ENCODE measurements at places on chromosomes 6 and 20.

- DNase-seq, result no peak
These were observed 27.4 kb upstream of the NOP56 start for GRCh38 chr20:2625062-2625461.

GRCh38 chr6:43770372-43771209 is 580 bp downstream of the VEGFA start:
- no peak for DNase-seq

DNA sequence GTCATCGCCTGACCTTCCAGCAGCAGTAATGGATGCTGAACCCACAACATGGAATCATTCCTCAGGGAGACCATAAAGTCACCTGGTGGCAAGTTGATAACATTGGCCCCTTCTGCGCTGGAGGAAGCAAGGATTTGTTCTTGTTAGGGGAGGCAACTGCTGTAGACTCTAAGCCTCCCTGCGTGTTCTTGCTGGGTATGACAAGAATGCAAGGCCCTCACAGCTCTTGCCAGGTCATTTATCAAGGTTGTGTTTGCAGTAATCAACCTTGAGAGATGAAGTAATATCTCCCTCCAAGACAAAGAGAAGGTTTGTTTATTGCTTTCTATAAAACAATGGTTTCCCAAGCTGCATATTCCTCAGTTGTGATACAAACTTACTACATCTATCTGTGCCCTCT is 80.9 kb downstream of the PERP start:
- DNase-seq, result no peak

DNA sequence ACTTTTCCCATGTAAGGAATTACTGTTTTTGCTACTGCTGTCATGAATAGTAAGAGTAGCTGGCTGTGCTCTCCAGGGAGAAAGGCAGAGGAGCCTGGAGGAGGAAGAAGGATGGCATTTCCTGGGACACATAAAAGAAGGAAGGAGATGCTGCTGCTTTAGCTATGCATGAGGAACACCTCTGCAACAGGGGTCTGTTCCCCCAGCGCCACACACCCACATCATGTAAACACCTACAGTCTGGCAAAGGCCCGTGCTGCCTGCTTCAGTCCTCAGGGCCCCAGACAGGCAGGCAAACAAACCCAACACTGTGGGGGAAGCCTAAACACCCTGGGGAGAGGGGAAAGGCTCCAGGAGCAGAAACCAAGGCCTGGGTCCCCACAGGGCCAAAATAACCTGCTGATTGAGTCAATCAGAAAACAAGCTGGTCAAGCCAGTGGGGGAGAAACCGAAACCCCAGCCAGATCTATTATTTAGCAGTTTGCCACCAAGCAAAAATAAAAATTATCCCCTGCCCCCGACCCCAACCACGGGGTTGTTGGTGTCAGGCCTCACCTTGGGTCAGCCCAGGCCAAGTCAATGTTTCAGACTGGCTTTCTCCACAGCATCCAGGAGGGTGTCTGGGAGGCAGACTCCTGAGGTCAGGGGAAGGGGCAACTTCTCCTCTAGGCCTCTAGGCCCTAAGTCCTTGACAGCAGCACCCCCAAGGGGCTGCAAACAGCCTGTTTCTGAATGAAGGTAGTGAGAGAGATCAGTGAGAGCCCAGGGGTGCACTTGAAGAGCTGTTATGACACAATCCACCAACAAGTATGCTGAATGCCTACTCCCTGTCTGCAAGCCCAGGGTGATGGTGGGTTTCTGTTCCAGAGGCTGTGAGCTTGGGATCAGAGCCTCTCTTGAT is 34.6 kb upstream of the SCUBE3 start:
- no peak for DNase-seq

GRCh38 chr6:90976341-90976740 is 389.5 kb upstream of the MAP3K7 start:
- DNase-seq, result no peak

GRCh38 chr6:5053038-5053437 is 32.1 kb upstream of the PPP1R3G start:
- no peak for DNase-seq

- no peak for DNase-seq
These were observed 263.9 kb downstream of the DLL1 start for GRCh38 chr6:170026751-170027646.

DNA sequence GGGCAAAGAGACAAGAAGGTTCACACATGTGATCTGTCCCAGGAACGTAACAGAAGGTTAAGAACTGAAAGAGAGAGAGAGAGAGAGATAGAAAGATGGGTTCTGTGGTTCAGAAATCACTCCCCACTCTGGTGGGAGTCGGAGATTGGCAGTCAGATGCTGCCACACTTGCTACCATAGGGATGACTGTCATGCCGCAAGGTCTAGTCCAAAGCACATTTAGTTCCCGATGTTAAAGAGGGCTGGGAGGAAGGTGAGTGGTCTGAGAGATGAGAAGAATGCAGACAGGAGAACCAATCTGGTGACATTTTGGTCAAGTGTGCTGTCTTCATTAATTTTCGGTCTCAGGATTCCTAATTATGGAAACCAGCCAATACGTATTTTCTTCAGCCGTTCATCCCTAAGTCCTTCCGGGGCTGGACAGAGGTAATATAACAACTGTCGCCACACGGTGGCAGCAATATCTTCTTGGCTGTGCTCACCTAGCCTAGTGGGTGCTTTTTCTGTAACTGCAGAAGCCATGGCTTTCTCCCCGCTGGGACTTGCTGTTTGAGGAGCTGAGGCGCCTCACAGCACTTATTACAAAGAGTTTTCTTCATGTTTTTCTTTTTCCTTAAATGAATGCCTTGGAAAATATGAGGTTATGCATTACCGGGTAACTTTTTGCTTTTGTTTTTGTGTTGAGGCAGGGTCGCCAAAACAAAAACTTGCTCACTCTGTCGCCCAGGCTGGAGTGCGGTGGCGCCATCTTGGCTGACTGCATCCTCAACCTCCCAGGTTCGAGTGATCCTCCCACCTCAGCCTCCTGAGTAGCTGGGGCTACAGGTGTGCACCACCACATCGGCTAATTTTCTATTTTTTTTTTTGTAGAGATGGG is 46.0 kb downstream of the SLC35D3 start:
- DNase-seq, result peak; percentile 65

GRCh38 chr6:109874621-109875020 is 103.5 kb upstream of the GPR6 start:
- DNase-seq, result no peak

DNA sequence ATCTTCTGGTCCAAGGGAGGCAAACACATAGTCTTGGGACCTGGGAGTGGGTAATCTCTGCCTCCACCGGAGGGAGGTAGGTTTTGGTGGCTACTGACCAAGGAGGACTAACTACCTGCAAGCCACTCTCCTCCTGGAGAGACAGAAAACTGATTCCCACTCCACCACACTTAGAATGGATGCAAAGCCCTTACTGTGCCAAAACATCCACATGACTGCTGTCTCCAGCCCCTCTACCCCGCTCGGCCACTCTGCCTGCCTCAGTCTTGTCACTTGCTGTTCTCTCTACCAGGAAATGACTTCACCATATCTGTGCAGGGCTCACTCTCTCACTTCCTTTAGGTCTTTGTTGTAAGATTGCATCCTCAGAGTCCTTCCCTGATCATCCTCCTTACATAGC is 129.5 kb upstream of the ARG1 start:
- DNase-seq, result peak; percentile 32

DNA sequence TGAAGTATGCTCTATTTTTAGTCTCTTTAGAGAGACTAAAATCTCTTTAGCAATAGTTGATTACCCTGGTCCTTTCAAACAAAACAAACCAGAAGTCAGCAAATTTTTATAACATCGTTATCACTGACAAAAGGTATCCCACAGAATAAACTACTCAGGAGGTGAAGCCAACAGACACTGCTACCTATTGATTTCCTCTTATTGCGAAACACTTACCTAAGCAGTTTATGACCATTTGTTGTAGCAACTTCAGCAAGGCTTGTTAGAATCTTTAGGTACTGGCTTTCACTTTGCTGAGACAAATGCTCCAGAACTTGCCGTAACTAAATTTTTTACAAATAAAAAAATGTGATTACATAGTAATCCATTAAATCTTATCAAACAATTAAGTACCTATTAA is 64.4 kb downstream of the HACE1 start:
- DNase-seq, result no peak

DNA sequence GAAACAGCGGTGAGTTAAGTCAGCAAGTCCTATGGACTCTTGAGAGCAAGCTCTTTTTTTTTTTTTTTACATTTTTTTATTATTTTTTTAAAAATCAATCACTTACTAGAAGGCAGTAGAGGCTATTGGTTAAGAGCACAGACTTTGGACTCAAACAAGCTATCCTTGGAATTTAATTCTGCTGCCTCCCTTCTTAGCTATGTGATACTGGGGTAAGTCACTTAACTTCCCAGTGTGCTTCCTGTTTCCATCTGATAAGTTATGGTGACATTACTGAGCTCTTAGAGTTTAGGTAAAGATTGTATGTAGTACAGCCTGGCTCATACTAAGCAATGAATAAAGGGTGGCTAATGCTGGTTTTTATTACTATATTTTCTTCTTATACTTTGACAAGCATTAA is 770.5 kb upstream of the FLRT3 start:
- DNase-seq, result no peak

GRCh38 chr6:147560670-147561069 is 52.2 kb downstream of the SAMD5 start:
- DNase-seq, result no peak

GRCh38 chr20:44180814-44181213 is 6.2 kb downstream of the JPH2 start:
- no peak for DNase-seq

- DNase-seq, result no peak
These were observed 80.5 kb upstream of the SGK1 start for GRCh38 chr6:134398453-134398852.

GRCh38 chr6:161772176-161772575 is 498.3 kb upstream of the AGPAT4 start:
- DNase-seq, result no peak

- DNase-seq, result no peak
These were observed 1.5 kb upstream of the NINL start for GRCh38 chr20:25586877-25587276.

- no peak for DNase-seq
These were observed 66.5 kb downstream of the LRFN2 start for GRCh38 chr6:40520678-40521077.

GRCh38 chr6:52053038-52053695 is 34.2 kb downstream of the PKHD1 start:
- DNase-seq, result no peak

DNA sequence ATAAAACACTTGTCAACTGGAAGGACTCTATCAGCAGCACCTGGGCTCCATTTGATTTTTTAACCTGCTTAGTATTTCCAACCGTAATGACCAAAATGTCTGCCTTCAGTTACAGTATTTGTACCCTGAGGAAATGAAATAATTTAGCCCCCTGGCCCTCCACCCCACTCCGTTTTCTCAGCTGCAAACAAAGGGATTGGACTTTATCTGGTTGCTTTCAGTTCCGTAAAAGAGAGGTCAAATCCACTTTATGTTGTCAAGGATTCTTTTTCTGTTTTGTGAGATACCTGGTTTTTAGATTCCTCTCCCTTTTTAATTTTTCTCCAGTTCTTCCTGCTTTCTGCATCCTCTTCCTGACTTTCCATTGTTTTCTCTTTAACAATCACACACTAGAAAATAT is 64.4 kb upstream of the BMP2 start:
- DNase-seq, result no peak

DNA sequence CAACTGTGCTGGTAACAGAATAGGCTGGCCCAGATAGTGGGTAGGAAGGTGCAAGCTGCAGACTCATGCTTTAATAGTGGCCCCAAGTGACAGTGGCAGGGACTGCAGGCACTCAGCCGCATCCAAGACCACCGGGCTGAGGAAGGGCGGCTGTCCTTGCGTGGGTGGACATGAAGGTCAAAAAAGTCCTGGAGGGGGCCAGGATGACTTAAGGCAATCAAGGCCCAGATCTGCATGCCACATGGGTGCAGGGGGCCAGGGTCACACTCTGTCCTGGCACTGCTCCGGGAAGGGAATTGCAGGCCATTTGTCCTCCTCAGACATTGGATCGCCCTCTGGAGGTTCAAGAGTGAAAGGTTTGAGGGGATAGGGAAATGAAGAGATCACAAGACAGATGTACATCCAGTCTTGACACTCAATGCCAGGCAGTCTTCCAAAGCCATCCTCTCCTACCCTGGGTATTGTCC is 10.4 kb upstream of the VNN2 start:
- no peak for DNase-seq

- DNase-seq, result no peak
These were observed 80.9 kb upstream of the PHACTR2 start for GRCh38 chr6:143596866-143597265.

DNA sequence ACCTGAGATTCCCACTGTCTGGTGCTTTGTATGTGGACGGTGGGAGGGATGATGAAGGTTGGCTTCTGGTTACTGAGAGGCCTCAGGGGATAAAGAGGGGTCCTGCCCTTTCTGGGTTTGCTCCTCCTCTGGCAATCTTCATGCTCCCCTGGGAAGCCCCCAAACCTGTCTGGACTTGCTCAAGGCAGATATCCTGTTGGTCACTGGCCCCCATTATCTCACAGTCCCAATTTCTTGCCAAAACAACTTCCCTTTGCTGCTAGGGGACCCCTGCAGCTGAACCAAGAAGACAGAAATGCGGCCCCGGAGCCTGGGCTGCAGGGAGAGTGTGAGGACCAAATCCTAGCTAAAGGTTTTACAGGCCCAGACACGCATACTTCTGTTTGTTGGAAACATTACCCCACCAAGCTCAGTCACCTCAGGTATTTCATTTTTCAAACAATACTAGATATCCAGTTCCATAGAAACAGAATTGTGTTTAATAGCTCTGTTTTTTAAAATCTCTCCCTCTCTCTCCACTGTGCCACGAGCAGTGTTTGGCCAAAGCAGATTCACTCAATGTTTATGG is 63.4 kb upstream of the MRPS10 start:
- DNase-seq, result no peak

DNA sequence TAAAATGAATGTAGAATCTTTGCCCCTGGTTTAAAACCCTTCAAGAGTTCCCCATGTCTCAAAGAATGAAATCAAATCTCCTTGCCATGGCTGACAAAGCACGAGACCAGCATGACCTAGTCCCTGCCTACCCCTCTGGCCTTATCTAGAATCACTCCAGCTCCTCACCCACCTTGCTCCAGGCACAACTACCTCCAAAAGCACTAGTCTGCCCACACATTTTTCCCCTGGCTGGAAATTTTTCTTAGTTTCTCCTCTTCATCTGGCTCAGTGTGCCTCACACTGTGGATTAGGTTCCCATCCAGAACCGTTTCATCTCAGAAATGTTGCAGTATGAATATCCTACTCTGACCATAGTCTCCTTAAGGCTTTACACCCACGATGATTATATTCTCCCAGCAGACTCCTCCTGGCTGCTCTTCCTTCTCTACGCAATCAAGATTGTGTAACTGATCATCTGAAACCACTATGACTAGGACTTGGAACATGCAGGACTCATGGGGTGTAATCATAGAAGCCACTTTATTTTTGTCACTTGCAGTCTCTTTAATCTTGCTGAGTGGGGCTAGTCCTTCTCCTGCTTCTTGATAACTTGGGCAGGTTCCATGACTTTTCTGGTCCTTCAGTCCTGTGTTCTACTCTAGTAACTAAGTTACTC is 7.8 kb upstream of the MRS2 start:
- no peak for DNase-seq

- no peak for DNase-seq
These were observed 6.3 kb downstream of the OSER1 start for GRCh38 chr20:44204156-44204831.

All from CD4-positive, alpha-beta T cell treated with Interleukin-12 subunit alpha and Interleukin-12 subunit beta, for 1 hour (primary cell).